Activated CD4-positive, alpha-beta T cell treated with anti-CD3 and anti-CD28 coated beads, Interleukin-2, amount 10 ng/mL, durations not matched to agents 7 days and 5 days (primary cell): ENCODE measurements at places on chromosomes 1 and 21.
A peak's percentile ranks its signal among the peaks of the same experiment; 100 is the strongest.

DNA sequence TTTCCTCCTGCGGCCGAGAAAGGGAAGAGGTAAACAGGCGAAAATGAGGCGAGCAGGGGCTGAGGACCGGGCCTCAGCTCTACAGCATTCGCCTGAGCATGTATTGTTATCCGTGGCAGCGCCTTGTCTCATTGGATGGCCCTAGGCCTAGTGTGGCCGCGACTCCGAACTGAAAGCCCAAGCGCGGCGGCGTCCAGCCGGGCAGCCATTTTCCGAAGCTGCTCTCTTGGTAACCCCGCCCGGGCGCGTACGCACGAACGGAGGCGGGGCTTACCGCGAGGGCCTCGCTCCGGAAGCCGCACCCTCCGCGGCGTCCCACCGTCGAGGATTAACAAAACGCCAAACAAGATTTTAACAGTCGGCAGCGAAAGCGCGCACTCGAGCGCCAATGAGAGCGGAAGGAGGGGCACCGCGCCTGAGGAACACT, 797 bp upstream of the USP1 start:
- peaks cover 5% of the 10 kb centered on the region for H3K27me3 ChIP-seq
- H3K4me3 ChIP-seq = peak overlapping the region; percentile 91
- H3K4me1 ChIP-seq = peaks cover 31% of the 10 kb centered on the region
- no peak for DNase-seq
- peaks cover 32% of the 10 kb centered on the region for H3K36me3 ChIP-seq

DNA sequence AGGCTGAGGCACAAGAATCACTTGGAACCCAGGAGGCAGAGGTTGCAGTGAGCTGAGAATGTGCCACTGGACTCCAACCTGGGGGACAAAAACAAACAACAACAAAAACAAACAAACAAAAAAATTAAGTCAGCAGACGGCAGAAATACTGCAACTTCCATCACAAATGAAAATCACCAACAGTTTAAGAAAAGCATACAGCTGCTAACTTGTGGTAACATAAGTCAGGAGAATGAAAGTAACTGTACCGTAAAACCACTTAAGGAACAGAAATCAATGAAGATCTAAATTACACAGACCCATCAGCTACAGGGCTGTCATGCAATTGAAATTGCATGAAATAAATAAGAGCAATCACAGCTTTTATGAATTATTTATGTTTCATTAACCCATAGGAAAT, 25.0 kb downstream of the MCOLN2 start:
- H3K4me1 ChIP-seq = peaks cover 56% of the 10 kb centered on the region
- peak overlapping the region; percentile 93 for H3K27ac ChIP-seq
- peaks cover 29% of the 10 kb centered on the region for H3K36me3 ChIP-seq
- H3K4me3 ChIP-seq = peak overlapping the region; percentile 56

DNA sequence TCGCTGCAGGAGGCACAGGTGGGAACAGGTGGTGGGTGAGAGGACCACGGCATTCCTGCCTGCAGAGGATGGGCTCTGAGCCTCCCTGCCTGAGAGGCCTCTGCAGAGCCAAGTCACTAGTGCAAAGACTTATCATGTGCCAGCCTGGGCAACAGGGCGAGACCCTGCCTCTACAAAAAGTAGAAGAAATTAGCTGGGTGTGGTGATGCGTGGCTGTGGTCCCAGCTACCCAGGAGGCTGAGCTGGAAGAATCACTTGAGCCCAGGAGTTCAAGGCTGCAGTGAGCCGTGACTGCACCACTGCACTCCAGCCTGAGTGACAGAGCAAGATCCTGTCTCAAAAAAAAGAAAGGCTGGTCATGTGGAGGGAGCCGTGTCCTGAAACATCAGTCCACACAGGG, 46.4 kb downstream of the PKNOX1 start:
- no peak for DNase-seq
- H3K36me3 ChIP-seq = peaks cover 30% of the 10 kb centered on the region
- H3K4me3 ChIP-seq = no peak overlapping the region
- H3K4me1 ChIP-seq = peaks cover 2% of the 10 kb centered on the region
- H3K27me3 ChIP-seq = no peaks in the 10 kb centered on the region

DNA sequence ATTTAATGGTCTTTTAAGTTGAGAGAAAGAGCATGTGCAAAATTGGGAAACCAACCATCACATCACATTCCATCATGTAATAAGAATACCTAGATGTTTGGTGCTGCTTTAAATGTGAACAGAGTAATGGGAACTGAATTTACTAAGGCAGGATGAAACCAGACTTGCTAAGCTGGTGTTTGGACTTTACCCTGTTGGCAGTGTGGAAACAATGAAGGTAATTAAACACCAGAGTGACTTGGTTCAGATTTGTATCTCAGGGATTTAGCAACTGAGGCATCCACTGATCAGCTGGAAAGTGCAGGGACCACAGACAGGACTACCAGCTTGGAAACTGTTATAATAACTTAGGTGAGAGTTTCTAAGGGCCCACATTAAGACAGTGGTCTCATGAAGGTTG, 263.4 kb downstream of the OLFM3 start:
- no peak for DNase-seq
- H3K4me1 ChIP-seq = no peaks in the 10 kb centered on the region
- H3K36me3 ChIP-seq = no peaks in the 10 kb centered on the region
- H3K27me3 ChIP-seq = no peaks in the 10 kb centered on the region
- H3K4me3 ChIP-seq = no peak overlapping the region
- H3K27ac ChIP-seq = no peak overlapping the region

DNA sequence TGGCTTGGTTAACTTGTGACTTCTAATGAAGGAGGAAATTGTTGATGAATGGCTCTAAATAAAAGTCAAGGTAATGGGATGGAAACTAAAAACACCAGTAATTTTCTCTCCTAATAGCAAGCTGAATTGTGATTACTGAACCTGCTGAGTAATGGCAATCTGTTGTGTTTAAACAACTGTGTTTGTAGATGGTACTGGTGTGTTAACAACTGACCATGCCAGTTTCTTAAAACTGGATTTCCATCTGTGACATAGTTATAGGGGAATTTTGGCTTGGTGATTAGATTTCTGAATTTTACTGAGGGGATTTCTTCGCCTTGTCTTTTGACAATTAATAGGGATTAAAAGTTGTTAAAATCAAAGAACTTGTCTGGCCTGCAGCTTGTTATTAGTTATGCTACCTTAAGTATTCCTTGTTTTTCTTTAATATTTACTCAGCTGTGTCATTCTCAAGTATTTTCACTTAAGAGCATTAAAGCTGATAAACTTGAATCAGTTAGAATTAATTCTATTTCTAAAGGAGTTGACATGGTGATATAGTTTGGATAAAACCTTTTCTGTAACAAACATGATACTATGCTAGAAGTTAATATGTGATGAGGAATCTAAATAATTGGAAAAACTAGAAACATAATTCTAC, 7.9 kb upstream of the ERO1B start:
- no peak overlapping the region for H3K27ac ChIP-seq
- no peaks in the 10 kb centered on the region for H3K36me3 ChIP-seq

- H3K36me3 ChIP-seq = no peaks in the 10 kb centered on the region
- H3K27me3 ChIP-seq = no peaks in the 10 kb centered on the region
- no peak overlapping the region for H3K4me3 ChIP-seq
- peaks cover 9% of the 10 kb centered on the region for H3K4me1 ChIP-seq
Observed at GRCh38 chr1:9371391-9371935, 78.8 kb downstream of the SPSB1 start.

GRCh38 chr1:192580351-192580962, 4.9 kb downstream of the RGS1 start:
- peak; percentile 40 for DNase-seq
- no peak overlapping the region for H3K27ac ChIP-seq
- H3K27me3 ChIP-seq = peaks cover 2% of the 10 kb centered on the region
- H3K36me3 ChIP-seq = peaks cover 29% of the 10 kb centered on the region
- H3K4me3 ChIP-seq = peak overlapping the region; percentile 40
